ENCODE measurements at places on chromosomes 2 and 18.

DNA sequence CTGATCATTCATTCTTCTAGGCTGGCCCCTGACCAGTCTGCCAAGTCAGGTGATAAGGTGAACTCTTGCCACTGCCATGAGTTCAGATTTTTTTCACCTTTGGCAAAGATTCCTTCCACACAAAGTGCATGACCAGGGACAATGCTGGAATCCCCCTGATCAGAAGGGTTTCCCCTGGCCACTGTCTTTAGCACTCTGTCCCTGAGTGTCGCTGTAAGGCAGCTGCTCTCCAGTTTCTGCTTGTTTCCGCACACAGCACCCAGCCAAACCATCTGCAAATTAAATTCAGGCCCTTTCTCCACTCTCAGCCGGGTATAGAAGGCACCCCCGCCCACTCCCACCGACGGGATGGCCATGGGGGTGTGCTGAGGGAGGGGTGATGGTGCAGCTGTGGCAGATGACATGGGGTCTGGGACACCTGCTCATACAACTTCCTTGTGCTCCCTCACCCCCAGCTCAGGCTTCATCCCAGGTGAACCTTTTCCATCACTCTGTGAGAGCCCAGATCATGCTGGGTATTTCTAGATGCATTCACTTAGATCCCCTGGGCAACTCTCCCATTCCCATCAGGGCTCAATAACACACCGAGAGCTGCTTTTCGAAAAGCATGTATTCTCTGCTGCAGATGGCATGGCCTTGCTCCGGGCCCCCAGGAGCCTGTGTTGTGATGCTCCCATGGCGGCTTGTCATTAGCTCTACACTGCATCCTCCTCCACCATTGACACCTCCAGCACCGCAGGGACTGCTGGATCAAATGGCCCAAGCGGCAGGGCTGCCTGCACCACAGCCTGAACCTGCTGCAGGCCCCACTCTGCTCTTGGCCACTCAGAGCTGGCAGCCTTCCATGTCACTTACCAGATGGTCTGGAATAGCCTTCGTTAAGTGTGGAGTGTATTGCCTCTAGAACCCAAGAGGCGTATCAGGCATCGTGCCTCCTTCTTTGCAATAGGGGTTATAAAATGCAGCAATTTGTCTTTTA is 52.3 kb upstream of the ROCK2 start:
- no peak for DNase-seq

GRCh38 chr2:13681936-13682335 is 950.6 kb upstream of the LRATD1 start:
- DNase-seq = no peak

DNA sequence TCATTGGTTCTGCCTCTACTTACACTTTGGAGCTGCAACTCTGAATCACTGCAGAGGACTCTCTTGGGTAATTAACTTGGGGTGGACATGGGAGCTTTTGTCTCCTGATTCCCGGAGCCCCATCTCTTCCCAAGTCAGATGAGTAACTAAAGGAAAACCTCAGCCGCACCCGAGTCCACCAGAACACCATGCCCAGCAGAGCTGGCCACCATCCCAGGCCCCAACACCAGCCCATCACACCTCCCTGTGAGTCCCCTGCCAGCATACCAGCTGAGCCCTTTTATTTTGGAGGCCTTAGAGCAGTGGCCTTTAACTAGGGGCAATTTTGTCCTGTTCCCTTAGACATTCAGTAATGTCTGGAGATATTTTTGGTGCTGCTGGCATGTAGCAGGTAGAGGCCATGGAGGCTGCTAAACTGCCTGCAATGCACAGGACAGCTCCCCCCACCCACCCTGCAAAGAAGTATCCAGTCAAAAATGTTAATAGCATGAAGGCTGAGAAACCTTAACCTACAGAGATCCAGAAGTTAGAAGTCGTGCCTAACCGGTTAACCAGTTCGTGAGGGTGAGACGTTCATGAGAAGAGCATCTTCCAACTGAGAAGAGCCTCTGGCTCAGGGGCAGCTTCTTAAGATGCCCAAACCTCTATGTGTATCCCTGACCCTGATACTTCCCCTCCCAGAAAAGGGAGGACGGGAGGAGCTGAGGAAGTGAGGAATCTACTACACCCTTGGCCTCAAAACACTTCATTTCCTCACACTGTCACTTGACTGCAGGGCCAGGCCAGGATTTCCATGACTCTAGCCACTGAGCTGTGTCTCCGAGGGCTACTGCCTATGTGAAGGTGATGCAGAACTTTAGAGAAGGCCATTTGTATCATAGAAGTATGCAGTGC is 139.9 kb upstream of the EPAS1 start:
- DNase-seq = no peak

DNA sequence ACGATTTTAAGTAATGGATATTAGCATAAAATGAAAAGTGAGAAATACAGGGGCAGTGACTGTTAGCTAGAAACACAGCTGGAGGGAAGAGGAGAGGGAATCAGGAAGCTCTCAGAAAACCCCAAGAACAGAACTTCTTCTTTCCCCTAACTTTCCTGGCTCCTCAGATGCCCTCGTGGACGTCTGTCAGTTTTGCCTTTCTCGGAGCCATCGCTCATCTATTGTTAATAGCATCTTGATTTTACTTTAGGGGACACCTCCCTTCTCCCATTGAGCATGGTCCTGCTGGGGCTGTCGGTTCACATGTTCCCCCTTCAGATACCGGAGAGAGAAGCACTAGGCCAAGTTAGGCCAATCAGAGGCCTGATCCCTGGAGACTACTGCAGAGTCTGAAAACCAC is 2.3 kb upstream of the PLEK start:
- no peak for DNase-seq

DNA sequence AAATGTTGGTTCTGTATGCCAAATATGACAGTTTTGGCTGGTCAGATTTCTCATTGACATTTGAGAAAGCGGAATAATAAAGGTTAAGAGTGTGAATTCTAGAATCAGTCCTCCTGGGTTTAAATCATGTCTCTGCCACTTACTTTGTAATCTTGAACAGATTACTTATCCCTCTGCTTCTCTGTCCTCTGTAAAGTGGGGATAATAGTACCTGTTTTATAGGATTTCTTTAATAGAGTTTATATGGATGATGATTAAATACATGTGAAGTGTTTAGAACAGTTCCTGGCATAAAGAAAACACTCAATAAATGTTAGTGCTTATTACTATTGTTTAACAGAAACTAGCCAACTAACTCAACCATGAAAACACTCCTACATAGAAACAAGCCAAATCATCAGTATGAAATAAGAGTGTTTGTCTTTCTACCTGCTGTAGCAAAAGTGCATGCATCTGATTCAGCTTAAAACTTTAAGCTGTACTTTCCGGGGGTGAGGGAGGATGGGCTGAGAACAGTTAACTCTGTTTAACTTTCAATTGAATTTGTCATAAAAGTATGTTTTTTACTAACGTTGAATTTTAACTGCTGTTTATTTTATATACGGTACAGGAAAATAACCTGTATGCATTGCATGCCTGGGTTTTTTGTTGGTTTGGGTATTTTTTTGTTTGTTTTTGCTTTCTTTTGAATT is 6.8 kb downstream of the HTR2B start:
- DNase-seq = no peak

DNA sequence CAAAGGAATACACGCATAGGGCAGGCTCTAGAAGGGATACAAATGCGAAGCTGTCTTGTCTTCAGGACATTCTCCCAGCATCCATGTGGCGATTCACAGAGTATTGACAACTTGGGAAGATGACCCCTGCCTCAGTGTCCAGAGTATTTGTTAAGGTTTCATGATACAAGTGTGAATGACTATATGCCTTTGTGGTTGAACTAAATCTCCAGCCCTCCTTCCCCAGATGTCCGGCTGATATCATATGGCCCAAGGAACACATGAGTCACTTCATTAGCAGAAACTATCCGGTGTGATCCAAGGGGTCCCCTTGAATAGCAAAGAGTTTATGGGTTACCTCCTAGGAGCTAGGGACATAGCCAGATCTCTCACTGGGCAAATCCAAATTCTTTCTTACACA is 151.0 kb downstream of the INSIG2 start:
- no peak for DNase-seq

DNA sequence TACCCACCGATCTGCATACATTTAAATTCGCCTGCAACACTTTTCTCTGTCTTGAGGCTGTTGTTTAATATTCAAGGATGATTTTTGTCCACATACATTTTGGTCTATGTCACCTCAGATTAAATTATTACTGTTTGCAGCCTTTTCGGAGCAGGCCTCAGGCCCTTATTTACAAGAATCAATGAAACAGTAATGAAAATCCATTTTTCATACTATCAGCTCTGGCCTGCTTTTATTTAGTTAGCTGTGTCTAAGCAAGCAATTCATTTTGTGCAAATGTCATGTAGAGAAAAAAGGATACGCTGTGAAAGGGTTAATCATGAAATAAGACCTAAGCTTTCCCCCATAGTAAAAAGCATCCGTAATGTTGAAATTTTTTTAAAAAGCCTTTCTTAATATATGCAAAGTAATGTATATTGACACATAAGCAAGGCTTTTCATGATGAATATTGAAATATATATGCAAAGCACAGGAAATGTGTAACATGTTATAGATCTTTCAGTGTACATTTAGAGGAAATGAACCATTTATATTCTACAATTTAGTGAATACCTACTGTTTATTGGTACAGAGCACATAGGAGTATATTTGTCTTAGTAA is 1135.3 kb upstream of the ZEB2 start:
- DNase-seq = no peak

DNA sequence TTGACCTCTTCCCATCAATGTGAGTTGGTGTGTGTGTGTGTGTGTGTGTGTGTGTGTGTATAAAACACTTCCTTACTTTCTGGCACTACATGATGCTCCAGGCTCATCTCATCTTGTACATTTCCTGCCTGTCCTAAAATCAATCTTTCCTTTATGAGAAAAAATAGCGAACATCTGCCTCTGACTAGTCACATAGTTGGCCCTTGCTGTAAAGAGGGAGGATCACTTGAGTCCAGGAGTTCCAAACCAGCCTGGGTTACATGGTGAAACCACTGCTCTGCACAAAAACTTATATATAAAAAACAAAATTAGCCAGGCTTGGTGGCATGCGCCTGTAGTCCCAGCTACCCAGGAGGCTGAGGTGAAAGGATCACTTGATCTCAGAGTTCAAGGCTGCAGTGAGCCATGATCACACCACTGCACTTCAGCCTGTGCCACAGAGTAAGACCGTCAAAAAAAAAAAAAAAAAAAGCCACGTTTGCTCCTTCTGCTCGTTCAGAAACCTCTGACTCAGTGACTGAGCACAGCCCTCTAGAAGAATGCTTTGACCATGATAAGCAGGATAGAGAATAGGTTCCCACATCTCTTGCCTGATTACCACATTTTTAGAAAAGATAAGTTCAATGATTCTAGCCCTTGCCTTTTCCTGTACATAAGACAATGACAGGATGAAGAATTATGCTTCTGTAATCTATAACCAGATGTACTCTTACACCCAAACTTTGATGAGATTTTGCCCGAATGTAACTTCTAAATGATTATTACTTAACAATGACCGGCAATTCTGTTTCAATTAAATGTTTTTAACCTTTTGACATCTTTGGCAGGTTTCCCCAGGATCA is 45.2 kb upstream of the ST3GAL5 start:
- no peak for DNase-seq

- no peak for DNase-seq
These were observed 247.7 kb downstream of the TWIST2 start for GRCh38 chr2:239095460-239096081.

- DNase-seq = no peak
These were observed 1.4 kb upstream of the SLC20A1 start for GRCh38 chr2:112644155-112644932.

- DNase-seq = no peak
These were observed 20.0 kb upstream of the CAVIN2 start for GRCh38 chr2:191866675-191867506.

GRCh38 chr2:161312996-161313395 is 4.8 kb downstream of the PSMD14 start:
- no peak for DNase-seq

DNA sequence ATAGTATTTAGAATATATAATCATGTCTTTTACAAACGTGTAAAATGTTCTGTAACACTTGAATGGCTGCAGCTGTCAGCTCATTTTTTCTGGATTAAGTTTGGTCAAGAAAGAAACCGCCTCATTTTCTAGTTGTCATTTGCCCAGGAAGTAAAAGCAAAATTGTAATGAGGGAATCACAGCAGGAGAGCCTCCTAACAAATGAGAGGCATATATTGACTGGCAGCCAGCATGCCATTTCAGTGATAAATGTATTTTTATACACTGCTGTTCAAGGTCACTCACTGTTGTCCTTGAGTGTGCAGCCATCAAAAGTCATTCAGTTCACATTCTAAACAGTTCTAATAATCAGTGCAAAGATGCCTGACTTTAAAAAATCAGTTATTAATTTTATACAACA is 144.3 kb upstream of the BOD1L2 start:
- DNase-seq = no peak

DNA sequence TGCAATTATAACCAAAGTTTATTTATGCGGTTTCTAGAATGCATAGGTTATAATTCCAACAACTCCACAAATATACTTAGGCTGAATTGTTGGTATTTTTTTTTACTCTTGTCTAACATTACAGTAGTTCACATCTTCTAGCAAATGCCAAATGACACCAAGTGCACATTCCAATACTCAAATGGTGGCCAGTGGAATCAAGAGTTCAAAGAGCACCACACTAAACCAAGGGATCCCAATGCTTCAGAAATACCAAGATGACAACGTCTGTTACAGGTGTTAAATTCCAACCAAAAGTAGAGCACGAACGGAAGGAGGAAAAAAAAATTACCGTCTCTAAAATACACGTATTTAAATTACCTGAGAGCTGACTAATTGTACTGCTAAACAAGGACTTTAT is 136.2 kb downstream of the TMEM247 start:
- DNase-seq = no peak

DNA sequence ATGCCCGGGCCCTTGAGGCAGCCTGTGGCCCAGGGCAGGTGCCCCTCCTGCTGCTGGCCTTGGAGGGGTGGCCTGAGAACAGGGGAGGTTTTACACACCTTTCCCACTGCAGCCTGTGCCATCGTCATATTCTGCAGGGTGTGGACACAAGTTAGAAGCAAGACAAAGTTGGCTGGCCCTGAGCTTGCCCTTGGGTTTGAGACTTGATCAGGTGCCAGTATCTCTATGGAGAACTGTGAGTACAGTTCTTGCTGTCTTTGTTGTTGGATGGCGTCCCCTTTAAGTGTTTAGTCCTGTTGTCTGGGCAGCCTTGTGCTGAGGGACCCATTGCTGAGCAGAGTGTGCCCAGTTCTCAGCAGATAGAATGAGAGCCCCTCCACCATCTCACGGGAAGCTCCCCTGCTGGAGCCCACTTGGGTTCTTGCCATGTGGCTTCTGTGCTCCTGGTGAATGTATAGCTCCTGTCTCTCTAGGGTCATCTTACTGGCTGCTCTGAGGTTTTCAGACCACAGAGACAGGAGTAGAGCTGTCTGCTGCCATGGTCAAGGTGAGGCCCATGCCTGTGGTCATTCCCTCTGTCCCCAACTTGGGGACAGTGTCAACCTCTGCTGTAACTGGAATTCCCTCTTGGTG is 115.9 kb downstream of the SH3RF3 start:
- peak; percentile 22 for DNase-seq
